ENCODE measurements at places on chromosomes 2 and 18.

DNA sequence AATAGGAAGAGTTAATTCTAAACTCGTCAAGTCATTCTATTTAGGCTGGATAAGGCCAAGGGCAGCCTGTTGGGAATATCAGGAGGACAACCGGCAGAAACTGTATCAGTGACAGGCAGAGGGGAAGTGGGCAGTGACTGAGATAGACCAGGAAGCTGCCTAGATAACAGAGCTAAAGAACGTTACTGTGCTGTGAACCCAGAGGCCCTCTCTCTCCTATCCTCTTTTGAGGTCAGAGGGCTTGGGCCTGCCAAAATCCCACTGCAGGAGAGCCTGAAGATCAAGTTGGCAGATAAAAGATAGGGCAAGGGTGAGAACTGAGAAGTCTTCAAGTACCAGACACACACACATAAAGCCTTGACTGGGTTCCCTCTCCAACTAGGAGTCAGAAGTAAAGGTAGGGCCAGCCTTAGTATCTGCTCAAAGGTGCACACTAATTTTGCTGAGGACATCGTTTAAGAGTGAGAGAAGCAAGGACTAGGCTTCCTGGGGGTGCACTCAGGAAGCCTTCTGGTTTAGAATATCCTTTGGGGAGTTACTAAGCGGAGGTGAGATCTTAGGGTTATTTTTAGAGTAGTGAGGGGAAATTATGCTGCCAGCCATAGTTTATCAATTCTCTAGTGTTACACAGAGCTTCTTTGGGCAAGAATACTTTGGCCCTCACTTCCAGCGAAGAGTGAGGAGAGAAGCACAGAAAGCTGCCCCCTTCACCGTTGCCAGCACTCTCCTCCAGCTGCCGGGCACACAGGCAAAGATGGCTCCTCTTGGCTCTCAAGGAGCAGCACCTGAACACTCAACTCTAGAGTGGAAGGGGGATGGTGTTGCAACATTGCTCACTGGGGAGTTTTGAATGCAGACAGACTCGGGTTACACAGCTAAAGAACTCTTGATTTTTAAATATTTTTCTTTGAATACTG, 9.8 kb downstream of the CAVIN2 start:
- no peak for DNase-seq

DNA sequence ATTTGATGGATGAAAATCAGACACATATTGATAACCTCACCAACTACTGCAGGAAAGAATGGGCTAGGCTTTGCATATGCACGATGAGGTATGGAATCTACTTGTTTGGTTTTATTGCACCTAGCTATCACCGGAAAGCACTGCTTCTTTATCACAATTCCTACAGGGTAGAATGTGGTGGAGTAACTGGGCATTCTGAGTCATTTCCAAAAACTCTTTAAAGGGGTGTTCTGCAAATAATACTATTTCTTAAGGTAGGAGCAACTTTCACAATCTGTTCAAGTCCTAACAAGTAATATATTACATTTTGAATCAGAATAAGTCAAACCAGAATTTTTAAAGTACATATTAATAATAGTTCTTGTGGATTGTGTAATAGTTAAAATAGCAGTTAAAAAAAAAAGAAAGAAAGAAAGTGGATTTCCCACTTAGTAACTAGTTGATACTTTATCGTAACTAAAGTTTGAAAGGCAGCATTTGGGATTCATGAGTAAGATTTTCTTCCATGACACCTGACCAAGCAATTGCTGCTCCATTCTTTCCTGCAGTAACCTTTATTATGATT, 40.5 kb downstream of the INO80C start:
- no peak for DNase-seq

- no peak for DNase-seq
Measured at GRCh38 chr2:177340158-177340557, 52.4 kb upstream of the AGPS start.

DNA sequence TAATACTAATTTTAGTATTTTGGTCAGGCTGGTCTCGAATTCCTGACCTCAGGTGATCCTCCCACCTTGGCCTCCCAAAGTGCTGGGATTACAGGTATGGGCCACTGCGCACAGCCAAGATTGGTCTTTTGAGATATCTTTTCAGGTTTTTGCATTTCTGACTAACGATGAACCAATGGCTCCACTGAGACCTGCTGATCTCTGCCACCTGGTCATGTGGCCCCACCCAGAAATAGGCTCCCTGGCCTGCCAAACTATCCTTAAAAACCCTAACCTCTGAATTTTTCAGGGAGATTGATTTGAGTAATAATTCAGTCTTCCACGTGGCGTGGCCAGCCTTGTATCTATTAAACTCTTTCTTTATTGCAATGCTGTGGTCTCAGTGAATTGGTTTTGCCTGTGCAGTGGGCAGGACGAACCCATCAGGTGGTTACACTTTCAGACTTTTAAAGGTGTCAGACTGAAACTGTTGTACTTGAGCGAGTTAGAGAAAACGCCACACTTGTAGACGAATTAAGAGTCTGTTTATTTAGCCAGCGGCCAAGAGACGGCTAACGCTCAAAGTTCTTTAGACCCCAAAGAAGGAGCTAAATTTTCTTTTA, 85.8 kb upstream of the MSH6 start:
- no peak for DNase-seq

DNA sequence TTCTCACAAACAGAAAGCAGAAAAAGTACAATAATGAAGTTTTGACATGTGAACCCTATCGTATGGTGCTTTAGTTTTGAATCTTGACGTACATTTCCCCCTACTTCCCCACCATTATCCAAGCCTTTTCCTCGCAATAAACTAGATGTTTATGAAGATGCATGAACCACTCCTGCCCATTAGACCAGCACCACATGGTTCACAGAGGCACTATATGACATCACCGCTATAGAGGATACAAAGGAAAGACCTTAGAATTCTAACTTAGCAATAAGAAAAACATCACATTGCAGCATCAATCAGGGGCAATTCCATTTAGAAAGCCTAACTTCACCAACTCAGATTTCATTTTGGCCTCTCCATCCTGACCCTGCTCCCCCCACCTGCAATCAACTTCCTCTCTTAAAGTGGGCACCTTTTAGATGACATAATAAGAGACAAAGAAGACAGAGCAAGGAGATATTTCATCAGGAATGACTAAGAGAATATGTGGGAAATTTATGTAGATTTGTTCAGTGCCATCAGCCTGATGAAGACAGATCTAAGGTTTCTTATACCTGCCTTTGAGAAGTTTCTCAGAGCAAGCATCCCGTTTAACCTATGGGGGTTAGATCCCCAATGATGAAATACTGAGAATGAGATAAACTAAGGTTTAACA, 124.9 kb downstream of the PIGN start:
- DNase-seq = no peak

GRCh38 chr2:75710220-75710576, 517 bp downstream of the GCFC2 start:
- DNase-seq = no peak

DNA sequence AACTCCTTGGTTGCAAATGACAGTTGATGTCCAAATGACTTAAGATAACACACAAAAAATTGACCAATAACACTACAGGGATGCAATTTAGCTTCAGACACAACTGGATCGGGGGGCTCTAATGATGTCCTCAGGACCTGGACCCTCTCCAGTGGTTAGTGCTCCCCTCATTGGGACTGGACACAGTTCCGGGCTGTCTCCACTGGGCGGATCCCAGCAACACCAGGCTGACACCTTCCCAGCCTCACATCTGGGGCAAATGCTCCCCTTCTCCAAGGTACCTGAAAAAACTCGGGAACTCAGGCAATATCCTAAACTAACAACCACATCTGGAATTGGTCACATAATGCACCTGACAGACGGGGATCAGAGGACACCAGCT, 48.7 kb downstream of the PSMG2 start:
- no peak for DNase-seq

DNA sequence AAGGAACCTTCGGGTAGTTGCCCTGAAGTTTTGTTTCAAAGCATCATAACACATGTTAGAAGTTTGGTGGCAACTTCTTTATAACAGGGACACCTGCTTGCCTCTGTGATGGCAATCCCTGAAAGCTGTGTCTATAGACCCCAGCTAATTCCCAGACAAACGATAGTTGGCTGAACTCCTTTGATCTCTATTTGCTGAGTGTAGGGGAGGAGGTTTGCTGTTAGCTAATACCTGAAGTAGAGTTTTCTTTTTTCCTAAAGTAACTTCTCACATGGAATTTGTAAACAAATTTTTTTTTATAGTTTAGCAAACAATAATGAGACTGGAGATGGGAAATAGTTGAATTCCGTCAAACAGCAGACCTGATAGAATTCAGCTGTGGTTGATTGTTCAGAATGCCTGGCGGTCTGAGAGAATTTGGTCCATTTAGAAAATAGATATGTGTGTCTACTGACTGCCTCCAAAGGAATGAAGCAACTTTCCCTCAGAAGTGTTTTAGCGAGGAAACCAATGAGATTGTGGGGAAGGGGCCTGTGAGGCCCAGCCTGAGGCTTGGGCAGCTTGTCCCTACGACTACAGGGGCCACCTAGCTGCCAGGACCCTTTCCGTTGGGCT, 123.5 kb upstream of the EPAS1 start:
- no peak for DNase-seq

DNA sequence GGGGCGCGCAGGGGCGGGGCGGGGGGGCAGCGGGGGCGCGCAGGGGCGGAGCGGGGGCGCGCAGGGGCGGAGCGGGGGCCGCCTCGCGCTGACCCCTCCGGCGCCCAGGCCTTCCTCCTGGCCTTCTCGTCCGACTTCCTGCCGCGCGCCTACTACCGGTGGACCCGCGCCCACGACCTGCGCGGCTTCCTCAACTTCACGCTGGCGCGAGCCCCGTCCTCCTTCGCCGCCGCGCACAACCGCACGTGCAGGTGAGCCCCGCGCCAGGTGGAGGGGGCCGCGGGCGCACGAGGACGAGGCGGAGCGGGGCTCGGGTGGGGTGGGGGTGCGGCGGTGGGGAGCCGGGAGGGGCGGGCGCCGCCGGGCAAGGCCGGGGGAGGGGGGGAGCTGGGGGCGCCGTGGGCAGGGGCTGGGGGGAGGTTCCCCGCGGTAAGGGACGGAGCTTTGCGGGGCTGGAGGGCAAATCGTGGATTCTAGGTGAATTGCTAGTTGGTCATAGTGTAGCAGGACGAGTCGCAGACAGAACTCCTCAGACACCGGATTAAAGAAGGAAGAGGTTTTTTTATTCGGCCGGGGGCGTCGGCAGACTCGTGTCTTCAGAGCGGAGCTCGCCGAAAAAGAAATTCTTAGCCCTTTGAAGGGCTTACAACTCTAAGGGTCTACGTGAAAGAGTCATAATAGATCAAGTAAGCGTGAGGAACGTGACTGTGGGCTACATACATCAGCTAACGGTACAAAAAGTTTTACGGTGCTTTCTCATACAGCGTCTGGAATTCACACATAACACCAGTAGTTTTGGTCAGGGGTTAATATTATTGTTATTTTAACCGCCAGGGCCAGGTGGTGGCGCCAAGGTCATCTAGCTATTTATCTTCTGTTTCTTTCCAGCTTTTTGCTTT, 29.9 kb downstream of the ANO7 start:
- no peak for DNase-seq

DNA sequence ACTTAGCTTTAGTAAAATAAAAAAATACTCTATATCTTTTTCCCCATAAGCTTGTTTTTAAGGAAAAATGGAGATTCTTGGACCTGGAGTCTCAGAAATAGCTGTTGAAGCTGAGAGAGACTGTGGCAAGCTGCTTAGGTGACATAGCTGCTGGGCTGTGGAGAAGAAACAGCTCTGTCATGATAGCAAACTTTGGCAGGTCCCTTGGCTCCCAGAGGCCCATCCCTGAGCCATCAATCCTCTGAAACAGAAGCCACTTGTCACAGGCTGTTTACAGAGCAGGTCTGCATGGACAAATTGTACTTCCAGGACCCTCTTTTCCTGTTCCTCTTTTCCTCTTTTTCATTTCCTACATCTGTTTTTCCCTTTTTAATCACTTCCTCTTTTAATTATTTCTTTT, 1370.1 kb upstream of the CRIM1 start:
- no peak for DNase-seq

DNA sequence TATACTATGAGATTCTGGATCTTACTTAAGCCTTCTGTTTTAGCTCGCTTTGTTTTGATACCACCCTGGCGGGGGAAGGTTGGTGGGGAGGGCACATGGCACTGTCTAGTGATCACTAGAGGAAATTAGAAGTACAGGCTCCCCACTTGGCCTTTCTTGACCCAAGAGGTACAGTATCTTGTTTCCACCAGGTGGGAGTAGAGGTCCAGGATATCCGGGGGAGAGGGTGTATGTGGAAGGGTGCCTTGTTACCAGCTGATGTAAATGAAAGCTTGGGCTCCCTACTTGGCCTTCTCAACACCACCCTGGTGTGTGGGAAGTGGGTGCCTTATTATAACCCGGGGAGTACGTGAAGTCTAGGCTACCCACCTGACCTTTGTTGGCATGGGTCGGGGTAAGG, 7.5 kb downstream of the GALNT1 start:
- no peak for DNase-seq

- no peak for DNase-seq
Measured at GRCh38 chr18:42159146-42159545, 204.1 kb downstream of the PIK3C3 start.

- no peak for DNase-seq
Measured at GRCh38 chr2:126448611-126449010, 207.3 kb upstream of the GYPC start.

GRCh38 chr2:20959252-20959651, 84.6 kb downstream of the APOB start:
- DNase-seq = no peak
